ENCODE measurements at places on chromosomes 13 and 19. TPM values are rescaled to one million over a fixed set of nuclear protein-coding genes. Genes with fewer than 3 reads are reported as not detected.

The C2CD4C gene
- 0.29 TPM for total RNA-seq

The PTGIR gene
- 1.3 TPM for total RNA-seq

The HTR2A gene
- 0.32 TPM for total RNA-seq

The ANKLE1 gene
- 0.96 TPM for total RNA-seq

The FLT1 gene
- 29.0 TPM for total RNA-seq

The PSG6 gene
- not detected for total RNA-seq

The NTN5 gene
- total RNA-seq, result 2.9 TPM

The PBX4 gene
- total RNA-seq, result 3.4 TPM

DNA sequence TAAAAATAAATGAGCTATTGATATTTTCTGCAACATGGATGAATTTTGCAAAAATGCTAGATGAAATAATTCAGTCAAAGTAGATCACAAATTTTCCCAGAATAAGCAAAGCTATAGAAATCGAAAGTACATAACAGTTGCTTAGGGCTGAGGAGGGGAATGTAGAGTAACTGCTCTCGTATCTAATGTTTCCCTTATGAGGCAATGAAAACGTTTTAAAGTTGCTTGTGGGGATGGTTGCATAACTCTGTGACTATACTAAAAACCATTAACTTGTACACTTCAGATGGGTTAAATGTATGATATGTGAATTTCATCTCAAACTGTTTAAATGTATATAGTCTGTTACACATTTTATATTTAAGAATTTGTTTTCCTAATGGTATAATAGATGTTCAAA is 231.7 kb downstream of the GGACT start:
- H3K36me3 ChIP-seq, result no peaks in the 10 kb centered on the region
- no peak for DNase-seq
- H3K4me1 ChIP-seq, result no peaks in the 10 kb centered on the region
- H3K27ac ChIP-seq, result no peak overlapping the region
- no peaks in the 10 kb centered on the region for H3K27me3 ChIP-seq

GRCh38 chr13:33204130-33204927 is 81.2 kb downstream of the STARD13 start:
- H3K27me3 ChIP-seq, result no peaks in the 10 kb centered on the region
- no peaks in the 10 kb centered on the region for H3K36me3 ChIP-seq
- H3K4me1 ChIP-seq, result no peaks in the 10 kb centered on the region

DNA sequence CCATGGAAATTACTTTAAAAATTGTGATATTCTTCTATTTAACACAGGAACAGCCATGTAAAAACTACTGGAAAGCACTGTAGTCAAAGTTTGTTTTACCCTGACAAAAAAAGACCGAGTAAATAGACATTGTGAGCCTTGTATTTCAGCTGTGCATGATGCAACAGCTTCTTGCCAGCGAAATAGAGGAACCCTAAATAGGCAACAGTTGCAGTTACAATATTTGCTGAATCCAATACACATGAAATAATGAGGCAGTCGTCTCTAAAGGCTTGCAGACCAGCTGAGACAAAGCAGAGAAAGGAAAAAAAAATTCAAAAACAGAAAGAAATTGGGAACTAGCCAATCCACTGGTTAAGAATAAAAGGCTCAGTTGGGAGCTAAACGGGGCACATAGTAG is 1001.1 kb downstream of the OLFM4 start:
- H3K4me1 ChIP-seq, result no peaks in the 10 kb centered on the region
- DNase-seq, result no peak
- H3K36me3 ChIP-seq, result no peaks in the 10 kb centered on the region
- H3K27me3 ChIP-seq, result no peaks in the 10 kb centered on the region
- H3K4me3 ChIP-seq, result no peak overlapping the region

DNA sequence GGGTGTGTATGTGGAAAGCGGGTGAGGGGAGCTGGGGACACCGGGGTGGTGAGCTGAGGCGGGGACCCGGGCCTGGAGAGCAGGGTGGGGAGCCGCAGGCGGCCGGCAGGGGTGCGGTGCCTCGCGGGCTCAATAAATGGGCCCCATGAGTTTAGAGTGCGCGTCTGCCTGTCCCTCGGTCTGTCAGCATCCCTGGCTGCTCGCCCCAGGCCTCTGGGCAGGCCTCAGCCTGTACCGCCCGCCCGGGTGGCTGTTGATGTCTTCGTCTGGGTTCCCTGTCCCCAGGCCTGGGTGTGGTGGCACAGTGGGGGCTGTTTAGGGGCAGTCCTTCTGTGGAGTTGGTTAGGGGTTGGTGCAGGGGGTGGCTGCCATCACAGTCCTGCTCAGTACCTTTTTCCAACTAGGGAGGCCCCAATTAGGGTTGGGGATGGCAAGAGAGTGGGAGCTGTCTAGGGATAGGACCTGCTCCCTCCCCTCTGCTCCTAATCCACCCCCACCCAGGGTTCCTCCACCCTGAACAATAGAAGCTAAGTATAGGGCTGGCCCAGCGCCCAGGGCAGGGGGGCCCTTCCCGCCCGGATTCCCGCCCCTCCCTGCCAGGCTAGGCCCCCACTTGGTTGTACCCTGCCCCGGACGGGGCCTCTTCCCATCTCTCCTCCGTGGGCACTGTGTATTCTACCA is 12.2 kb downstream of the CIC start:
- no peaks in the 10 kb centered on the region for H3K27me3 ChIP-seq
- H3K4me3 ChIP-seq, result peak overlapping the region; percentile 93
- no peaks in the 10 kb centered on the region for H3K36me3 ChIP-seq

- H3K36me3 ChIP-seq, result no peaks in the 10 kb centered on the region
- peaks cover 12% of the 10 kb centered on the region for H3K27me3 ChIP-seq
- H3K27ac ChIP-seq, result no peak overlapping the region
- no peak for DNase-seq
- peaks cover 8% of the 10 kb centered on the region for H3K4me1 ChIP-seq
- H3K4me3 ChIP-seq, result peak overlapping the region; percentile 17
Observed at GRCh38 chr19:2294687-2295335, 12.8 kb upstream of the PEAK3 start.

- no peak for DNase-seq
- no peaks in the 10 kb centered on the region for H3K4me1 ChIP-seq
- no peaks in the 10 kb centered on the region for H3K27me3 ChIP-seq
- no peak overlapping the region for H3K4me3 ChIP-seq
Observed at GRCh38 chr13:36356058-36356457, 9.9 kb upstream of the SPART start.

GRCh38 chr13:94394723-94395122 is 84.8 kb downstream of the DCT start:
- no peaks in the 10 kb centered on the region for H3K36me3 ChIP-seq
- no peak overlapping the region for H3K27ac ChIP-seq
- DNase-seq, result no peak
- no peaks in the 10 kb centered on the region for H3K4me1 ChIP-seq

DNA sequence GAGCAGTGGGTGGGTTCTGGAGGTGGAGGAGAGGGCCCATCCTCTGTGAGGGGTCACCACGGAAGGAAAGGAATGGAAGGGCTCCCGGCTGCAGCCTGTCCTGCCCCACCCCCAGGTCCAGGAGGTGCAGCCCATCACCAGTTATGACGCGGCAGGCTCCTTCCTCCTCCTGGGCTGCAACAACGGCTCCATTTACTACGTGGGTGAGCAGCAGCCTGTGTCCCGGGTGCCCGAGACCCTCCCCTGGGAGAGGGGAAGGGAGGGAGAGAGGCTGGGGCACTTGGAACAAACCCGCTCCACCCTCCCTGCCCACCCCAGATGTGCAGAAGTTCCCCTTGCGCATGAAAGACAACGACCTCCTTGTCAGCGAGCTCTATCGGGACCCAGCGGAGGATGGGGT is 6.6 kb downstream of the SHKBP1 start:
- no peak overlapping the region for H3K4me3 ChIP-seq
- no peaks in the 10 kb centered on the region for H3K27me3 ChIP-seq
- DNase-seq, result no peak
- H3K27ac ChIP-seq, result no peak overlapping the region
- H3K36me3 ChIP-seq, result no peaks in the 10 kb centered on the region

DNA sequence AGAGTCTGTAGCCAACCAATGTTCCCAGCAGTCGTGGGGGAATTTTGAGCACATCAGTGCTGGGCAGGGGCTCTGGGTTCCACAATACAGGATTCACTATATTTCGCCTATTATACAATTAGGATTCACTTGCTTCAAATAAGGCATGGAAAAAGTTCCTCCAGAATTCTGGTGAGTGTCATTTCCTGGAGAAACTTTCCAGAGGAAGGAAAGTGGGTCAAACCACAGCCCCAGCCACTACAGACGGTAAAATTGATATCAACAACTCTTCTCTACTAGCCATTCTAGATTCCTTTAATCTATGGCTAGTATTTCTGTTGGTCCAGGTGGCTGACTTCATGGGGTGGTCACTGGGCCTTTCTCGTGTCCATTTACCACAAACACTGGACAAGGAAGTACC is 10.5 kb downstream of the MYCBP2 start:
- no peaks in the 10 kb centered on the region for H3K27me3 ChIP-seq
- H3K36me3 ChIP-seq, result no peaks in the 10 kb centered on the region
- DNase-seq, result no peak
- H3K4me3 ChIP-seq, result no peak overlapping the region

DNA sequence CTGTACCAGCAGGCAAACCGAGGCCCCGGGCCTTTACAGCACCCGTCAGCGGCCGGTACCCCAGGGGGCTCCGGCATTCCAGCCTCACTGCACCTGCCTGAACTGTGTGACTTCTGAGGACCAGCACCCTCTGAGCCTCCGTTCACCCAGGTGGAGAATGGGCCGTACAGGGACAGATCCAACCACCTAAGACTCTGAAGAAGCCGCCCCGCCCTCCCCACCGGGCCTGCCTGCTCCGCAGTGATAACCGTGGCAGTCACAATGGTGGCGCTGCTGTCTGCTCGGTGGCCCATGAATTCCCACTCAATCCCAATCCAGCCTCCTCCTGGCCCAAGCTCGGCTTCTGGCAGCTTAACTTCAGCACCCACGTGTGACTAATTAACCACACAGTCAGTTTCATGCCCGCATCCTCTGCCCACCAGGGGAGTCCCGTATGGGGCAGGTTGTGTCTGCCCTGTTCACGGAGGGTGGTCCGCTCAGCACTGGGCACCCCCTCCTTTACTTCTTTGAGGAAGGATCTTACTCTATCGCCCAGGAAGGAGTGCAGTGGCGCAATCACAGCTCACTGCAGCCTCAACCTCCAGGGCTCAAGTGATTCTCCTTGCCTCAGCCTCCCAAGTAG is 3.4 kb downstream of the TCF3 start:
- no peak for DNase-seq
- no peaks in the 10 kb centered on the region for H3K27me3 ChIP-seq
- H3K36me3 ChIP-seq, result no peaks in the 10 kb centered on the region
- H3K27ac ChIP-seq, result no peak overlapping the region
- H3K4me1 ChIP-seq, result peaks cover 5% of the 10 kb centered on the region
- no peak overlapping the region for H3K4me3 ChIP-seq

DNA sequence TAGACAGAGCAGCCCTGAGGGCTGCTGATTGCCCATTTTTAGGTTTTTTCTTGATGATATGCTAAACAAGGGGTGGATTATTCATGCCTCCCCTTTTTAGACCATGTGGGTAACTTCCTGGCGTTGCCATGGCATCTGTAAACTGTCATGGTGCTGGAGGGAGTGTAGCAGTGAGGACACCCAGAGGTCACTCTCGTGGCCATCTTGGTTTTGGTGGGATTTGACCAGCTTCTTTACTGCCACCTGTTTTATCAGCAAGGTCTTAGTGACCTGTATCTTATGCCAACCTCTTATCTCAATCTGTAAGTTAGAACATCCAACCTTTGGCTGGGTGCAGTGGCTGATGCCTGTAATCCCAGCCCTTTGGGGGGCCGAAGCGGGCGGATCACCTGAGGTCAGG is 148.0 kb downstream of the PTPRS start:
- H3K27me3 ChIP-seq, result no peaks in the 10 kb centered on the region
- H3K36me3 ChIP-seq, result no peaks in the 10 kb centered on the region
- no peak for DNase-seq
- no peak overlapping the region for H3K27ac ChIP-seq

DNA sequence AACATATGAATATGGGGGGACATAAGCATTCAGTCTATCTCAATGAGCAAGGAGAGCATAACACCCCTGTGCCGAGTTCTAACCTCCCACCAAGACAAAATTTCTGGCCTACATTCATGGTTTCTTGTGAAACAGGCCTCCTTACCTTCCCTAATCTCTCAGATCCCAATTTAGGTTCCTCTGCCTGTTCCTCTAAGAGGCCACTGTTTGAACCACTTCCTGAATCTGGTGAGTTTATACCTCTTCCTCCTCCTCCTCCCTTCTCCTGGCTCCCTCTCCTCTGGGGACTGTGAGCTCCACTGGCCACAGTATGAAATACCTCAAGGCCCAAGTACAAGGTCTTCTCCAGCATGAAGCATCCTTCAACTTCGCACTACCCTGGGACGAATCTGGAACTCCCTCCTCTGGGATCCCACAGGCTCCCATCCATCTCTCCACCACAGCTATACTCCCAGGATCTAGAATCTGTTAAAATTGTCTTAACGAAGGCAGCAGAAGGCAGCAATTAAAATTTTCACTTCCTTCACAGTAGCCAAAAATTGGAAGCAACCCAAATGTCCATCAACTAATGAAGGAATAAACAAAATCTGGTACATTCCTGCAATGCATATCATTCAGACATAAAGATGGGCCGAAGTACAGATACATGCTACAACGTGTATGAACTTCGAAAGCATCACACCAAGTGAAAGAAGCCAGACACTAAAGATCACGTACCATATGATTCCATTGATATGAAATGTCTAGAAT is 7.8 kb upstream of the SIGLECL1 start:
- no peak overlapping the region for H3K27ac ChIP-seq
- H3K4me3 ChIP-seq, result no peak overlapping the region
- DNase-seq, result no peak
- no peaks in the 10 kb centered on the region for H3K36me3 ChIP-seq
- no peaks in the 10 kb centered on the region for H3K4me1 ChIP-seq

GRCh38 chr13:98892821-98893220 is 85.0 kb downstream of the DOCK9 start:
- H3K4me1 ChIP-seq, result no peaks in the 10 kb centered on the region

- DNase-seq, result no peak
- peaks cover 45% of the 10 kb centered on the region for H3K27me3 ChIP-seq
- no peaks in the 10 kb centered on the region for H3K4me1 ChIP-seq
- H3K4me3 ChIP-seq, result no peak overlapping the region
- H3K27ac ChIP-seq, result no peak overlapping the region
Observed at GRCh38 chr19:7787141-7787540, 24.1 kb downstream of the CLEC4M start.

Data from breast epithelium (tissue), 4 donors.